HepG2 (cell line): ENCODE measurements at places on chromosomes 5 and 9. TPM values are rescaled to one million over a fixed set of nuclear protein-coding genes. Genes with fewer than 3 reads are reported as not detected.

HTR1A gene
- total RNA-seq: not detected in 2 replicates

DNA sequence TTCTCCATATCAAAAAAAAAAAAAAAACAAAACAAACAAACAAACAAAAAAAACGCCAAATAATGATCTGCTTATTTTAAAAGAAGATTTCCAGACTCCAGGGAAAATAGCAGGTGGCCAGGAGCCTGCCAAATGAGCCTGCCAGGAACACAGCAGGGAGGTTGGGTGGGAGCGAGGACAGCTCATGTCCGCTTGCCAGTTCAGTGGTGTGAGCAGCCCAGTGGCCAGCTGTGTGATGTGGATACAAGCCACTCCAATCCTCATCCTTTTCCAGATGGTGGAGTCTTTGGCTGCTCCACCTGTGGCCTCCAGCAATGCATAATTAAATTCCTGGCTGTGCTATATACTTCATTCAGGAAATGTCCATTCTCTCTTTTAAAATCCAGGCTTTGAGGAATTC, 1025.1 kb upstream of the C9orf72 start:
- no peak for DNase-seq

GRCh38 chr9:127520941-127521918, 69.9 kb downstream of the LRSAM1 start:
- DNase-seq: no peak

DNA sequence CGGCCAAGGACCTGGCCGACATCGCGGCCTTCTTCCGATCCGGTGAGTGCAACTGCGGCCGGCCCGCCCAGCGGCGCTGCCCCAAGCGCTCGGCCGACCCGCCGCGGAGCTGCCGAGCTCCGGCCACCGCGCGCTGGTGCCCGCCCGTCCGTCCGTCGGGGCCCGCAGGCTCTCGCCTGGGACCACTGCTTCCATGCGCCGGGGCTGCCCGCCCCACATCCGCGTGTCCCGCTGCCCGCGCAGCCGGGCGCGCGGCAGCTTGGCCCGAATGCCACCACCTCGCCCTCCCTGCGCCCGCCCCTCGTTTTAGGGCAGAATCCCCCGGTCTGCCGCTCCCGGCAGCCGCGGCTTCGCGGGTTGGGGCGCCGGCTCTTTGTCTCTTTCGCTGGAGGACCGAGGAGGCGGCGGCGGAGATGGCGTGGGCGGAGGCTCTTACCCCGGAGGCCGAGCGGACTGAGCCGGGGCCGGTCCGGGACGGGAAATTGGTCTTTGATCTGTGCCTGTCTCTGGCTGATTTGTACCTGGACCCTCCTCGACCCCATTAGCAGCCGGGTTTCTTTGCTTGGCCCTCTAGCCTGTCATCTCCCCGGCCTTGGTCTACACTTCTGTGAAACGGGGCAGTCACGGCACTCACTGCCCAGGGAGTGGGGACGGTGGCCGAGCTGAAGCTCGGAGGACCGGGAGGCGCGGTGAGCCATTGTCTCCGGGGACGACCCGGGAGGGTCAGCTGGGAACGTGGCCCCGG, 871 bp downstream of the TRIO start:
- no peak for DNase-seq

LTC4S gene
- 0.35 TPM in 1 of 2 replicates, not detected in the other for total RNA-seq
